Bone marrow (tissue), 2 donors: ENCODE measurements at places on chromosomes 3 and 15.

DNA sequence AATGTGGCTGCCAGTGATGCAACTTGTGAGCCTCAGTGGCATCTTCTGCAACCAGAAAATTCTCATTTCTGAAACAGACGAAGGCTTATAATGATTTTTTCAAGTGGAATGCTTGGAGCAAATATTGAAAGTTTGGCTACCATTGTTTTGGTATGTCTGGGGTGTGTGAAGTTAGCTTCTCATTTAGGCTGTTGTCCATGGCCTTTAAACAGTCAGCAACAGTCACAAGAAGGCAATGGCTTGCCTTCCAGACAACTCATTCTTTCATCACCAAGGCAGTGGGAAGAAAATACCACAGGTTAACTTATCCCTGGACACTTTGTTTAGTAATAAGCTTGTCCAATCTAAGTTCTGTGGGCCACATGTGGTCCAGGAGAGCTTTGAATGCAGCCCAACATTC lies 4.7 kb upstream of the BNC1 start:
- DNase-seq: no peak

DNA sequence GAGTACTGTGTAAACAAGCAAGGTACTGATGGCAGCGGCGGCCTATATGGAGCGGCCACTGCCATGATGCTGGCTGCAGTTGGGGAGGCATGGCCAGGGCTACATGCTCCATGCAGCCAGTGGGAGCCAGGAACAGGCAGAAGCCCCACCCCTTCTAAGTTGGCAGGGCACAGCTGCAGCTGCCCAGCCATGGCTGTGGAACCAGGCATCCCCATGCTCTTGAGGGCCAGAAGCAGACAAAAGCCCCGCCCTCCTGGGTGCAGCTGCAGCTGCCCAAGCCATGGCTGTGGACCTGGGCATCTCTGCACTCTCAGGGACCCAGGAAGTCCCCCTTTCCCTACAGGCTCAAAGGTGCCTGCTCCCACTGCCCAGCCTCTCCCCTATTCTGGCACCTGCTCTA lies 150.9 kb downstream of the FMN1 start:
- DNase-seq: no peak

GRCh38 chr3:2172561-2173171 lies 74.0 kb downstream of the CNTN4 start:
- DNase-seq: no peak

- no peak for DNase-seq
These were observed 452.0 kb downstream of the MFSD1 start for GRCh38 chr3:159253860-159254259.

DNA sequence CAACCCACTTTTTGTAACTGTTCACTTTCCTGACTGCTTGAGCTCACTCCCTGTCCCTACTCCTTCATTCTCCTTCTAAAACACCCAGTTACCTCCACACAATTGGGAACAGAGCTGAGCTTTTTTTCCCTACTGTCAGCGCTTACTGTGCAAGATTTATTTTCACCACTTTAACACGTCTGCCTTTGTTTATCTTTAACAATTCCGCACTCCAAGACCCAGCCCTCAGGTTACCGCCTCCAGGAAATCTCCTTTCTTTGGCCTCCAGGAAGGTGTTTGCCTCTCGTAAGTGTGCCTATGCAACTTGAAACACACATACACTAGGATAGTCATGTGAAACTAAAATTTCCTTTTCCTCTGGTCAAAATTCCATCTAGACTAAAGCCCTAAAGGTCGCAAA lies 271.9 kb upstream of the TPRG1 start:
- DNase-seq: no peak

DNA sequence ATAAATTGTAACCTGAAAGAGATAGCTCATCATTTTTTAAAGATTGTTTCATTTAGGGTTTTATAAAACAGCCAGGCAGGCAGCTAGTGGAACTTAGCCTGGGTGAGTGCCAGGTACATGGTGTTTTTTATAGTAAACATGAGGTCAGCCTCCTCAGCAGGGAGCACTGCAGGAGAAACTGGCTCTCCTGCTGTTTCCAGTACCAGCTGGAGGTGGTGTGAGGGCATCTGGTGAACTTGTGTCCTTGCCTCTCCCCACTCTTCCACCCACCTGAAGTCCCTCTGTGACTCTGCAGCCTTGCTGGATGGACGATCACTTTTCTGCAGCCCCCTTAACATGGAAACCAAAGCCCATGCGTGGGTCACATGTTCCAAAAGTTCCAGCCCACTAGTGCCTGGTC lies 128.4 kb downstream of the FAM174B start:
- DNase-seq: no peak

- DNase-seq: no peak
These were observed 3.3 kb downstream of the ETV5 start for GRCh38 chr3:186105543-186105942.

GRCh38 chr15:33201491-33202231 lies 7.1 kb upstream of the FMN1 start:
- peak; percentile 15 for DNase-seq

- DNase-seq: no peak
These were observed 92.1 kb downstream of the IGF2BP2 start for GRCh38 chr3:185732782-185733181.

- no peak for DNase-seq
These were observed 218.9 kb downstream of the PLOD2 start for GRCh38 chr3:145942052-145942451.

DNA sequence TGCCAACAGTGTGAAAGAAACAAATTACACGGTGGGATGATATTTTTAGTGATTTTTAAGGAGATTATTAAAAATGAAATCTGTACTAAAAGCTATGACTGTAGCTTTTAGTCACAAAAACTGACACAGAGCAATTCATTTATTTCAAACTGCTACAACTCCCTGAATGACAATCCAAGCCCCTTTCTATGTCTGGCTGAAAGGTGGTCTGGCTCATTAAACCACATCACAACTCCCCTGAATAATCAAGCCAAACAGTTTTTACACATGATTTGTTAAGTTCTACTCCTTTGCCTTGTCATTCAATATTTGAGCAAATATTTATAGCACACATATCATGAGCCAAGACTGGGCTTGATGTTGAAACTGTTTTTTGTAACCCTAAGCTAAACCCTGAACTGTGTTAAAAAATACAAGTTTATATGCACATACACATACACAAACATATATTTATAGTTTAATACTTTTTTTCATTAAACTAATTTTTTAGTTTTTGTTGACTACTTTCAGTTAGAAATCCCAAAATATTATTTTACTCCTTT lies 125.5 kb downstream of the RBMS3 start:
- no peak for DNase-seq

- no peak for DNase-seq
These were observed at the start of gene SLC28A1 for GRCh38 chr15:84883916-84884781. TSS of gene SLC28A1 (plus strand) at chr15:84884662. CDS start at chr15:84887761, 3,099 bp downstream.

DNA sequence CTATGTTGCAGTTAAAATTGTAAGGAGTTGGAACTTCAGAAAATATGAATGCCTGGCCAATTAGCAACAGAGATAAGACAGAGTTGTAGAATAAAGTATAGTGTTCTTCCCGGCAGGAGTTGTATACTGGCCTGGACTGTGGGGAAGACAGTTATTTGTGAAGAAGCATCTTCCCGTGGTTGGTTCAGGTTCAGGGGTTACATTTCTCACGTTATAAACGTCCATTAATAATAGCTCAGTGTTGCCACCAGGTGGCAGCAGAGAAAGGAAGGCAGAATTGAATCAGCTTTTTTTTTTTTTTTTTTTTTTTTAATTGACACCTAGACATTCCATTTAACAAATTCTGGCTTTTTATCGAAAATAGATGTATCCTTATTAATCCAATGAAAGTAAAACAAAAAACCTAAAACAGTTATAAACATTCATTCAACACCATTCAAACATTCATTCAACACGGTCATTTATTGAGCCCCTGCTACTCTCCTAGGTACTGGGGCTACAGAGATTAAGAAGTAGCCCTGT lies 66.4 kb upstream of the NR2E3 start:
- peak; percentile 18 for DNase-seq

DNA sequence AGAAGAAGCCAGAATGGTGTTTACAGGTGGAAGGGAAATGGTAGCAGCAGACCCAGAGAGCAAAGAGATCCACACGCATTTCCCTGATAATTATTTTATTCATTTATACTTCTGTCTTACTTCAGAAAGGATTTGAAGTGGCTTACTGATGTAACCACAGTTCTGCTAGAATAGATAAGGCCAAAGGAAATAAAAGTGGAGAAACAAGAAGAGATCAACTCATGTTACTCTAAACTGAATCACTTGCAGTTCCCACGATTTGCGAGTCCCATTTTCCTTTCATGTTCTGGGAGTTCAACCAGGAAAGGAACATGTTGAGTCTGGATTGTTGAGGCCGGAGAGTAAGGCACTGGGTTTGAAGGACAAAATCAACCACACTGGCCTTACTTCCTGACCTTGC lies 151.8 kb downstream of the MYRIP start:
- DNase-seq: no peak

DNA sequence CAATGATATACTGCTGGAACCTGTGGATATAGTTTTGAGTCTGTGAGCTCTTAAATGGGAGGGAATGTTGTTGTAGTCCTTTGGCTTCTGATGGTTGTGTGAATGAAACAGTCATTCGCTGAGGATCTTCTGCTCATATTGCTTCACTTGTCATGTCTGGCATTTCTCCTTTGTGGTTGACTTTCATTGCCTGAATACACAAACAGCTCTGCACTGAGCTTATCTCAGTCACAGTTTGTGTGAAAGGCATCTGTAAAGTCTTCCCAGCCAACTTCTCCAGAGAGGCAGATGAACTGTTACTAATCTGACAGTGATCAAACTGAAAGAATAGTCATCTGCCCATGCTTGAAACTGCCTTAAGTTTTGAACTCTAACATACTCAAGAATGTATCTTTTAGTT lies 59.8 kb downstream of the TMED3 start:
- DNase-seq: no peak

DNA sequence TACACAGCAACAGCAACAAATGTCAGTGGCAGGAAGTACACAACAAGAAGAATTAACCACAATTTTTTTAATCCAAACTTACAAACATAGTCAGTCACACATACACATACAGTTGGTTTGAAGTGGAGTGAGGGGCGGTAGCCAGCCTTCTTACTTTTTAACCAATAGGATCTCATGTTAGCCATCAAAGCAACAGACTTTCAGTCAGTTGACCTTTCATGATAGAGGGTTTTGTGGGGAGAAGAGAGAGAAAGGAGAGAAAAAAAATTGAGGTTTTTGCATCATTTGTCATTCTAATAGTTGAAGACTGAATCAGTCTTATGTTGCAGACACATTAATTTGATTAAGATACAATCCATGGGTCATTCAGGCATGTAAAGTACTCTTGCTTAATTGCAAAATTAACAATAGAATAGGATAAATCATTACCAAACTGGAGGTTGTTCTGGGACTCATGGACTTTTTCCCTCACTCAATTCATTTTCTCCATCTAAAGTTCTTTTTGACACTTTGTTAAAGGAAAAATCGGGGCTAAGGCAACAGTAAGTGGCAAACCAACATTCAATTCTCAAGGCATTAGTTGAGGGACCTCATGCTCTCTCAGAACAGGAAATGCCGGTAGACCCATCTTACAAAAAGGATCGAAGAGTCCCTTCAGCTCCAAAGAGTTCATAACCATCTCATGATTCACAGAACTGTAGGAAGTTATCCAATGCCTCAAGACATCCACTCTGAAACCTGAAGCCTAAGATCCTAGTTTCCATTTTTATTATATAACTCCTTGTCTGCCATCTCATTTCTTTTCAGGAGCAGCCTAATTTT lies 159.5 kb upstream of the LPP start:
- no peak for DNase-seq

- DNase-seq: no peak
These were observed 283.8 kb upstream of the RGMA start for GRCh38 chr15:93372865-93373223.

GRCh38 chr3:127590282-127590592 lies 296 bp downstream of the TPRA1 start:
- no peak for DNase-seq

DNA sequence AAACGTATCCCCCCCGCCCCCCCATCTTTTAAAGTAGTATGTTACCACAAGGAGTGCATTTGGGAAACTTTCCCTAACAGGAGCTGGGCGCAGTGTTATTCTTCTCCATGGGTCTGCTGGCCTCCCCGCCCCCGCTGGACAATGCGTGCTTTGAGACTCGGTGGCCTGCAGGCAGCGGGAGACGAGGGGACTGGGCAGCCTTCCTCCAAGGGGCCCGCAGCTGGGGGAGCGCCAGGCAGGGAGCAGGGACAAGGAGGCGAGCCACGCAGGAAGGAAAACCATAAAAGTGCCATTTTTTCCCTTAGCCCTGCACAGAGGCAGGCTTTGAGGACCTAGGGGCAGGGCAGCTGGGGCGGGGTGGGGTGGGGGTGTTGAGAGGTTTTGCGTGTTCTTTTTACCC lies 14.1 kb downstream of the SOX2 start:
- no peak for DNase-seq

DNA sequence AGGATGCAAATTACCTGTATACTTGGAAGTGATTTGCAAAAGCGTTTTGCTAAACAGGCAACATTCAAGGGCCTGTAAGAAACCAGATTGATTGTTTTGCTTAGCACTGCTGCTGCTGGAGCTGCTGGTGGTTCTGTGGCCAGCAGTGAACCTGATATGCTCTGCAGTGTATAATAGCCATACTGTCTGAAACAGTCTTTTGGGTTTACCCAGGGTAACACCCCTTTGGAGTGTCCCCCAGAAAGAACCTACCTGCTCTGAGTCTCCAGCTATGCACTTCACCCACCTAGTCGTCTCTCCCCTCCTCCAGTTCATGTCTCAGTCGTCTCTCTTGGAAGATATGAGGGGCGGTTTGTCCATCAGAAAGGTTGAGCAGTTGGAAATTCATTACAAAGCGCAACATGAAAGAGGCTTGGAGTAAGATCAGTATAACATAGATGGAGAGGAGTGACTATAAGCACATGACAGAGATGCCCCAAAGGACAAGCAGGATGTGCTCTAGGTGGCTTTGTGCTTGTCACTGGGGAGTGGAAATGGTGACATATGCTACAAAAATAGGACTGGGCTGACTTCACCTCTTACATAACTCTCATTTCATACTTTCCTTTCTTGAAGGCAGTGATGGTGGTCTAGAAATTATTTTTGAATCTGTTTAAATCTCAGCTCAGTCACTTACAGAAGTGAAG lies 3.8 kb downstream of the MKRN2 start:
- DNase-seq: no peak

DNA sequence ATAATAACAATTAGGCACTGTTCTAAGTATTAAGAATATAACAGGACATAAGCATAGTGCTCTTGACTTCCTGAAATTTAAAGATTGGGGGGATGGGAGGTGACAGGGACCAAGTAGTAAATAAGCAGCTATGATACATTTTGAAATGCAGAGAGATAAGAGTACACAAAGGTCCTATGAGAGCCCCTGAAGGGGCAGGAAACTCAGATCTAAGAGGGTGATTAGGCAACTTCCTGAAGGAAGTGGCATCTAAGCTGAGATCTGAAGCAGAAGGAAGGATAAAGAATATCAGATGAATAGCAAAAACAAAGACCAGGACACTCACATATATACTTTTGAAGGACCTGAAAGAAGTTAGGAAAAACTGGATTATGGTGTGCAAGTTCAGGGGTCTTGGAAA lies 415.2 kb upstream of the FRG2C start:
- DNase-seq: no peak

DNA sequence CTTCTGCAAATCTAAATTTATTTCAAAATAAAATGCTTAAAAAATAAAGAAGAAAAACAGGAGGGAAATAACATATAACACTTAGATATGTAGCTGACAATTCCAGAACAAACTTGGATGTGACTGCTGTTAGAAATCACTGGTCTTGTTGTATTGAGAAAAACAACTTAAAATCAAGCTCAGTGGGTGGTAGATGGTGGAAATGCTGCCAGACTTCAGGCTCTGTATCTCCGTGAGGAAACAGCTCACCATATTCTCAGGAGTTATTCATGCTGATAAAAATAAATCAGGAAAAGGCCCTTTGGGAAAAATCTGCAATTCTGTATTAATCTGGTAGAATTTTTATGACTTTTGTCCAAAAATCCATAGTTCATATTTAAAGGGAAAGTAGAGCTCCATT lies 477.6 kb downstream of the RAP2B start:
- DNase-seq: no peak
